ENCODE measurements at places on chromosomes 7 and 10.

DNA sequence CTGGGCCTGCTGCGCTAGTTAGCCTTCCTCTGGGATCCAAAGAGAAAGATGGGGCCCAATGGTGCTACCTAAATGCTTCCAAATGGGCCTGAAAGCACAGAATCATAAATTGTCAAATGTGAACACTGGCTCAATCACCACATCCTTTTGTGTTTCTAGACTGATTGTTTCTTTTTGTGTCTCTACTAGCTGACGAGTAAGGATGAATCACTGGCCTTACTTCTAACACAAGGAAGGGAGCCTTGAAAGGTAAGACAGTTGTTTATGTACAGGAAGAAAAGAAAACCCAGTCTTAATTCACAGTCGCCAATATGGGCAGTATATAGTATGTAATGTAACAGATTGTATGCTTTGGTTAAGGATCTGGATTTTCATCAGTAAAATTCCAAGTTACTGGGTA, 89.5 kb downstream of the ZNF92 start:
- DNase-seq, result no peak

- DNase-seq, result no peak
Observed at GRCh38 chr7:2799253-2799652, 44.9 kb downstream of the GNA12 start.

GRCh38 chr7:43535810-43536585, 46.9 kb upstream of the STK17A start:
- DNase-seq, result no peak

DNA sequence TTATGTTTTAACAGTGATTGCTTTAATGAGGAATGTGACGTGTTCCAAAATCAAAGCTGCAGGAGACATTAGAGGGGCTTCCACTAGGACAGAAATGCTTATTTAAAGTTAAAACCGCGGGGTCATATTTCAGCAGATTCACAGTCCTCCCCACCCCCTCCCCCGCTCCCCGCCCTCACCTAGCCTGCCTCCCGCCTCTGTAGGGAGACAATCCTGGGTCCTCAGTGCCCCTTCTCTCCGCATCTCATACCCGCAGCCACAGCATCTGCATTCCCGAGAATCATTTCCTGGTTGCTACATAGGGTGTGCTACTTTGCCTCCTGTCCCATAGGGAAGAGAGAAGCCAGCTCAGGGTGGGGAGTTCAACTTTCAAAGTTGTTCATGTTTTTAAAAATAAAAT, 3.1 kb upstream of the DRGX start:
- no peak for DNase-seq

DNA sequence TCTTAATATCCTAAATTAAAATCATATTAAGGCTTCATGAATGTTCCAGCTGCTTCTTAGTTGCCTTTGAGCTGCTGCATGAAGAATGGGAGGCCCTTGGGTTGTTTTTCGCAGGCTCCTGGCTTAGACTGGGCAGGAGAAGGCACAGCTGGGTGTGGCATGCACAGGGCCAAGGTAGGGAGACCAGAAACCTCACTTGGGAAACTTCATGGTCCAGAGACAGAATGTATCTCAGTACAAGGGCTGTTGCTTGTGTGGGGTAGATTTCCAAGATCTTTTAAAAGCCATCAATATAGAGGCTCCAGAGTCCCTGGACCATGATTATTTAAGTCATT, 49.9 kb downstream of the BUB3 start:
- no peak for DNase-seq

DNA sequence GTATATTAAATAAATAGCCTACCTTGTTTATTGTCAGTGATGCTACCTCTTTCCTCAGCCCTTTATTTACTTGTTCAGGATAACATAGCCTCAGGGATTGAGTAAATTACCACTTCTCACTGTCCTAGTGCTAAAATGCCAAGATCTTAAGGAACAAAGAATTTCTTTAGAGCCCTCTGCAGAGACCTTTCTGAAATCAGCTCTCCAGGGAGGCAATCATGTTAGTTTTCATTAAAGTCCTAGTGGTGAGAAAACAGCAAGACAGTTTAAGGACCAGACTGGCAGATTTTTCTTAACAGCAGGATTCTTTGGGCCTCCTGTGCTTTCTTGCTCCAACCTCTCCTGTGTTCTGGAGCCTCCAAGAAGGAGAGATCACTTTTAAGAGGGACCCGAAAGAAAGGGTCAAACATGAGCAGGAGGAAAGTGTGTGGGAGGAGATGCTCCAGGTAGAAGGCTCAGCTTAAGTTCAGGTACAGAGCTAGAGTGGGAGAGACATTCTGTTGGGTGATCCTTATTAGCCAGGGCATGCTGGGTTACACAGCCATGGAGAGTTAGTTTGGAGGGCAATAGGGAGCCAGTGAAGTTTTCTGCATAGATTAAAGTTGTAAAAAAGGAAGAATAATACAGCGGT, 1.2 kb upstream of the PLCE1 start:
- no peak for DNase-seq

- no peak for DNase-seq
Observed at GRCh38 chr7:90625562-90625961, 29.4 kb downstream of the CDK14 start.

DNA sequence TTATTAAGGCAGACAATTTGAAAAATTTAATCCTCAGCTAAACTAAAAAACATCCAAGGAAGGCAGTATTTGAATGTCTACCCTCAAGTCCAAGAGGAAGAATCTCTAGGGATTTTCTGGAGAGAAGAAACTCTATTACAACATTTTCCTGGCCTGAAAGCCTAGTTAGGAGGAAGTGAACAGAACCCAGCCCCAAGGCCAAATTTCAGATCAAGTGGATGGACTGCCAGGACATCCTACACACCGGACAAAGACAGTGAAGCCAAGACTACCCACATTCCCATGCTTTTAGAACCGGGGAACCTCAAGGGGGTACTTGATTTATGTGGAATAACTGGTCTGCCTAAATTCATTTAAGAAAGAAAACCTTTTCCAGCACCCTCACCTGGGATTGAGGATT, 108.9 kb upstream of the MEOX2 start:
- DNase-seq, result no peak

DNA sequence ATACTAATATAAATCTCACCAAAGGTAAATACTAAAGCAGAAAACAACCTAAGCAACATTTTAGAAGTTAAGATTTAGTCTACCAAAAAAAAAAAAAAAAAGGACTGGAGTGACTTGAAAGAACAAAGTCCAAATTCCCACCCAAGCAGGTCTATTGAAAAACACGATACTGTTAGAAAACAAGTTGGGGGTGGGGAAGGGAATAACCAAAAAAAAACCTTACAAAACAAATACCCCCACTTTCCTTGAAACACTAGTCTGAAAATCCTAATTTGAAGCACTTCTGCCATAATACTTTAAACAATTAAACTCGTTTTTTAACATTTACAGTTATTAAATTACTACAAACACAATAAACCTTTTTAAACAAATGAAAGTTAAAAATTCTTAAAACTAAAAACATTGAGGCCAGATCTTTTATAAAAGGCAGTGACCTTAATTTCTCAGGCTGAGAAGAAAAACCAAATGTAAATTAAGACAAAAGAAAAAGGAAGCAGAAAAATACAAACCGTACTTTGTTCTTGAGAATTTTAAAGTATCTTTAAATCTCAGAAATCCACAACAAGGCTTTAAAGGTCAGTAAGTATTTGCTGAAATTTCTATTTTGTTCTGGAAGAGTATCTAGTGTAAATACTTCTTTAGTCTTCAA, 135.1 kb downstream of the NRBF2 start:
- DNase-seq, result no peak

- DNase-seq, result peak; percentile 5
Observed at GRCh38 chr7:134737566-134738345, 41.7 kb upstream of the CALD1 start.

- no peak for DNase-seq
Observed at GRCh38 chr7:51878865-51879264, 562.3 kb upstream of the COBL start.

DNA sequence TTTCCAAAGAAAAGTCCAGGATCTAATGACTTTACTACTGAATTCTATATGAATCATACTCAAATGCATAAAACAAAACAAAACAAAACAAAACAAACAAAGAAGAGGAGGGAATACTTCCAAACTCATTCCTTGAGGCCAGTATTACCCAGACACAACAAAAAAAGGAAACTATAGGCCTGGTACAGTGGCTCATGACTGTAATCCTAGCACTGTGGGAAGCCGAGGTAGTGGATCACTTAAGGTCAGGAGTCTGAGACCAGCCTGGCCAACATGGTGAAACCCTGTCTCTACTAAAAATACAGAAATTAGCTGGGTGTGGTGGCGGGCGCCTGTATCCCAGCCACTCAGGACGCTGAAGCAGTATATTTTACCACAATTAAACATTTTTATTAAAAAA, 114.6 kb downstream of the NRBF2 start:
- DNase-seq, result no peak

DNA sequence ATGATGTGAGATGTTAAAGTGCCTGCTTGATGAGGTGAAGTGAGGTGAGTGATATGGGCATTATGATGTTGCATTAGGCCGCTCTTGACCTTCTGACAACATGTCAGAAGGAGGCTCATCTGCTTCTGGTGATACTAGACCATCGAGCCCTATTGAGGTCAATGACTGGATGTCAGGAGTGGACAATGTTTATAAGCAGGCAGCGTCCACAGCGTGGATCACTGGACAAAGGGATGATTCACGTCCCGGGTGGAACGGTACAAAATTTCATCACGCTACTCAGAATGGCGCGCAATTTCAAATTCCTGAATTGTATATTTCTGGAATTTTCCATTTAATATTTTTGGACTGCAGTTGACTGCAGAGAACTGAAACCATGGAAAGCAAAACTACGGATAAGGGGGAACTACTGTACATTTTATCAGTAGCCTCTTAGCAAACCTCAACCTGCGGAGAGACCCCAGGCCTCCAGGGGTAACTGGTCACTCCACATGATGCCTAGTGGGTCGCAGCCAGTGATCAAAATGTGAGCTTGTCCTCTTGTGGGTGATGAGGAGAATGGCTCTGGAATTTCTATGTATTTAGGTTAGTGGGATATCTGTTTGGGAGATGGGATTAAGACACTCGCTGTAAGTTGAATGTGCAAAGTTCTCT, 5.7 kb upstream of the ZCCHC24 start:
- no peak for DNase-seq

- DNase-seq, result no peak
Observed at GRCh38 chr7:22617166-22617565, 109.8 kb upstream of the IL6 start.

- no peak for DNase-seq
Observed at GRCh38 chr10:131216681-131217230, 94.8 kb downstream of the TCERG1L start.

DNA sequence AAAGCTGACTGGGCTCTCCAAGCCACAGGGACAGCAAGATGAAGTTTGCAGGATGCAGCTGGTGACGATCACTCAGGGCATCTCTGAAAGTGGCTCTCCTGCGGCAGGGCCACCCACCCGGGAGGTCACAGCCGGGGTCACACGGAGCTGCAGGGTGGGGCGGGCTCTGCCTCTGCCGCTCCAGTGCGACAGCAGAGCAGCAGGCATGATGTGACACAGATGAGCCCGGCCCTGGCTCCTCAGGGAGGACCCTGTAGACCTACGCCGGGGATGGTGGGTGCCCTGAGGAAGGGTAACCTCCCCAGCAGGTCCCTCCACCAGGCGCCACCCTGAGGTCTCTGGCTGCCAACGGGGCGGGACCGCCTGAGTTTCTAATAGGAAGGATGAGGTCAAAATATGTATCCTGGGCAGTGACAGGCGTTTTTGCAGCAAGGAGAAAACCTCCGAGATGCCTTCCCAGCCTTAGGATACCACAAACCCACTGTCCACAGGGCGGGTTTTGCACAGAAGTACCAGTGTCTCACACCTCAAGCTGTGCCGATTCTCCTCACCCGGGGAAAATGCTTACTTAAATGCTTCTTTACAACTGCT, 114.8 kb upstream of the DIP2C start:
- no peak for DNase-seq

GRCh38 chr7:41964849-41965745, 262.2 kb upstream of the INHBA start:
- no peak for DNase-seq

- DNase-seq, result no peak
Observed at GRCh38 chr10:98128802-98129201, 5.7 kb upstream of the R3HCC1L start.

DNA sequence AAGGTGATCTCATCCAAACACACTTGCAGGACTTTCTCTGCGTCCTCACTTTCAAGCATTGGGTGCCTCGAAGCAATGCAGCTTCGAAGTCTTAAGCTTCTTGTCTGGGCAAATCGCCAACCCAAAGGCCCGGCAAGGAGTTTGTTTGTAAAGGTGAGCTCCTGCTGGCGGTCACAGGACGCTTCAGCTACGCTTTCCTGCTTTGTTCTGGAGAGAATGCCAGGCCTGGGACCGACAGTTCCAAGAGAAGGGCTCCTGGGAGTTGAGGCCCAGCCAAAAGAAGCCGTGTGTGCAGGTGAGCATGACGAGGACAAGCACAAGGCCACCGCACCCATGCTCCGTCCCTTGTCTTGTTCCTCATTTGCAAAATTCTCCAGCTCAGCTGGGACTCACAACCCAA, 106.6 kb upstream of the DOCK1 start:
- no peak for DNase-seq

DNA sequence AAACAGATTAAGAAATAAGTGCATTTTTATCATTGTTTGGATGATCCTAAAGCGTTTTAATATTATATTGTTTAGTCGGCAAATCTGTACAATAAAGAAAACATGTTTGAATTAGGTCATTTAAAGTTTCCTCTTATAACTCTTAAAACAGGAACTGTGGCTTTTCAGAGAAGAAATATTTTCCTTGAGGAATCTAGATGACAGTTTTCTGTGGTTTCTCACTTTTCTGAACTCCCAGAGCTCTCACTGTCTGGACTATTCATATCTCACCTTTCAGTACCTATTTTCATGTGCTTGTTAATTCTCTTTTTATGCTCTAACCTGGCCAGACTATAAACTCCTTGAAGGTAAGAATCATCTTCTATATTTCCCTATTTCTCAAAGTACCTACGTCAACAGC, 135.1 kb downstream of the CHN2 start:
- DNase-seq, result no peak

DNA sequence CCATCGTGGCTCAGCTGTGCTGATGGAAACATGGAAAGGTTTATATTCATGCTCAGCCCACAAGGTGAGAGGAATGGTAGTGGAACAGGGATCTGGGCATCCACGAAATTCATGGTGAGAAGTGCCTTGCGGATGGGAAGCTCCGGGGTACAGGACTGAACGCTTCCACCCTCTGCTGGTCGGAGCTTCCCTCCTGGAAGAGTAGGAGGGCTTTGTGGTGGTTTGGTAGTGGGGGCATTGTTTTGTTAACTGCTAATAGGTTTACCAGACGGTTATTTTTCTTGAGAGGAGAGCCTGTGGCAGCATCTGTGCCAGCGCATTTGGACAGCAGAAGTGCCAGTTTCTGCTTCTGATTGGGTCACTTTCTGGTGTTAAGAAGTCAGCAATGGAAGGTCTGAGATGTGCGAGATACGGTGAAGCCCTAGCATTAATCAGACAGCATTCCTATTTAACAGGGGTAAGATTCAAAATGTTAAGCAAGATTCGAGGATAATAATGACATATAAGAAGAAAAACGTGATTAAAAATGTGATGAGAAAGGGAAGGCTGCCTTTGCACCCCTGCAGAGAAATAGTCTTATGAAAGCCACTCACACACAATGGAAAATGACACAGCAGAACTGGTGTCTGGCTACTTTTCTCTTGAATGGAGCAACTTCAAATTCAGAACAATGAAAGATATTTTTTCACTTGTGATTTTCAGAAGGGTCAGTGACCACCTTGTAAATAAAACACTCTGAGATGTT, 17.7 kb downstream of the ABCA13 start:
- no peak for DNase-seq

GRCh38 chr7:114653364-114654088, 238.9 kb downstream of the FOXP2 start:
- no peak for DNase-seq

All from activated T-helper 1 cell treated with anti-CD3 and anti-CD28 coated beads, Interleukin-12 subunit alpha, Interleukin-12 subunit beta, Interleukin-2, Interleukin-4 antibody, amounts not matched to agents 30 ng/mL and 10 ng/mL and 1 ng/mL, durations not matched to agents 14 hours and 24 hours and 36 hours (primary cell).